ENCODE measurements at places on chromosomes 4 and X.

DNA sequence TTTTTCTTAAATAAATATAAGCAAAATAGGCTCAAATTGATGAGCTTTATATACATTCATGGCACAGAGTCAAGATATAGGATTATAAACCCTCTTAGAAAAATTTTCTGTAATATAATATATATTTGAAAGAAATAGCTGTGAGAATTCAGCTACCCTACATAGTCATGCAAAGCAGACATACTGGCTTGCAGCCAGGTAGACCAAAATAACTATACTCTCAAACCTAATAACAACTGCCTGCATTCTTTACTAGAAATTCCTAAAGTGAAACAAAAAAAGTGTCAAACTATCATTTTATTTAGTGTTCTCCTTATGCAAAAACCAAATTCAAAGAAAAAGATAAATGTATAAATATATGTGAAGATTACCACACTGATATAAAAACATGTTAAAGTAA is 1390.2 kb downstream of the C4orf33 start:
- peak; percentile 52 for DNase-seq

- DNase-seq = no peak
Observed at GRCh38 chr4:88736264-88736663, 38.6 kb upstream of the NAP1L5 start.

GRCh38 chr4:36207831-36208520 is 36.3 kb downstream of the ARAP2 start:
- no peak for DNase-seq

DNA sequence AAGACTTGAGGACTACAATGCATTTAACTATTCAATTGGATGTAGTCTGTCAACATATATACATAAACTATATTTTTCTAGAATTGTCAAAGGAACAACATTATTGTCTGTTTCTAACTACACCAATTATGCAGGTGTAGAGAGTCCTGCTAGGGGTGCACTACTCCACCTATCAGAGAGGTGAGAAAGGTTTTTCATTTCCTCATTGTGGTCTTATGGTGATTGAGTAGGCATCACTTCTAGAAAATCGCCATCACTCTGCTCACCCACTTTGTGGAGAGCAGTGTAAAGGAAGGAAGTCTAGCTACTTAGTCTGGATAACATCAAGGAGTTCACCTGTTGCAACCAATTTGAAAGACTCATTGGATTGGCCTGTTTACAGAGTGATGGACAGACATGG is 4.4 kb upstream of the ADH1C start:
- DNase-seq = no peak

DNA sequence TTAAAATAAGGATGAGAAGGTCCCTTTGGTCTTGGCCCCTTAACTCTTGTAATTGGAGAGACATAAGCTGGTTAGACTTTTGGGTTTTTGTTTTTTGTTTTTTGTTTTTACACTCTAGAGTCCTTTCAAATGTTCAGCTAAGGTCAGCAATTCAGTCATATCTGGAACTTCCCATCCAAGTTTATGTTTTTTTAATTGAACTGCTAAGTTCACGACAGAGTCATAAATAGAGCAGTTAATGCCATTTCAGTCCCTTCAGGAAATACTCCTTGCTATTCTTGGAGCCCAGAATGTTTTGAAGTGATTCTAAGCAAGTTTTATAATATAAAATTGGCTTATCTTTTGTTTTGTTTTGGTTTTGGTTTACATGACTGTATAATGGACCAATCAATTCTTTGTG is 329.4 kb upstream of the PABPC4L start:
- no peak for DNase-seq

DNA sequence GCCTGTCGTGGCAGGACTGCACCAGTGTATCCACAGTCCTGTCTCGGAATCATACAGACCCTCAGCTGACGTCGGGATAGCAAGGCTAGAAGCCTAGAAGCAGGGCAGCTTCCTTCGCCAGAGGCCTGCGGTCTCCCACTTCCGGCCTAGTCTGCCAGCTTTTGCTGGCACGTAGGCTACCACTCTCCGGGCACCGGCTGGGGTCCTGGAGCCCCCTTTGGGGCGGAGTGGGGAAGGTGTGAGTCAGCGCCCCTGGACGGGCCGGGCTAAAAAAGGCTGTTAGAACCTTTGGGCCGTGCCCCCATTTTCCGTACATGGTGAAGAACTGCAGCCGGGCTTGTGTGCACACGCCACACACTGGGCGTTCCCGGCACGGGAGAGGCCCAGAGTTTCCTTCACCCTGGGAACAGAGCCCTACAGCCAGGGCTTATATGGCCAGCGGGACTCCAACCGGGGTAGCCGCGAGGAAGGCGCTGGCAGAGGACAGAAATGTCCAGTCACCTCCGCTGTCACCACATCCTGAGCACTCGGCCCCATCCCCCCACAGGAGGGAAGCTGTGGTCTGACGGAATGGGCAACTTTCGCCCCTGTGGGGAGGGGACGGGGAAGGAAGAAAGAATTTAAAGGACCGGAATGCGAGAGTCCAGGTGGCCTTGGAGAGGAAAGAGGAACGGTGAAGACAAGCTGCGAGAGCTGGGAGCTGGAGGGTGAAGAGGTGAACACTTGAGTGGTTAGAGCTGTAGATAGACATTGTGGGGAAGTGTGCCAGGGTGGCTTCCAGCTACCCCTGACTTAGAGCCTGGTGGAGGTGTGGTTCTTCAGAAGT is 4.6 kb downstream of the MAGIX start:
- peak; percentile 91 for DNase-seq

DNA sequence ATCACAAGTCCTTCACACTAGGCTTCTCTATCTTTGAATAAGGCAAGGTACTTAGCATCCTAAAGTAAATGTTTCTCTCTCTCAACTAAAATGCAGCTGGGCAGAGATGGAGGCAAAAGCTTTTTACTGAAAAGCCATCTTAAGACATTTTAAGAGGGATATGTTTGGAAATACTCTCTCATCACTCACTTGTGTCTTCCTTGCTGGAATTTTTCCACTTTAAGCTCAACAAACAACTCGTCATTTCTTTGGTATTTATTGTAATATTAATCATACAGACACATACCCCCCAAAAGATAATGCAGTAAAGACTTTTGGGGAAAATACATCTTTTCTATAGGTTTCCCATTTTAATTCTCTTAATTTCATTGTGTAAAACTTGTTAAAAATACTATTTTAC is 16.4 kb downstream of the MBNL3 start:
- DNase-seq = no peak

- DNase-seq = no peak
Observed at GRCh38 chrX:139506333-139506732, 24.2 kb upstream of the F9 start.

All from astrocyte of the hippocampus (primary cell).